ENCODE measurements at places on chromosomes 16 and 17.

DNA sequence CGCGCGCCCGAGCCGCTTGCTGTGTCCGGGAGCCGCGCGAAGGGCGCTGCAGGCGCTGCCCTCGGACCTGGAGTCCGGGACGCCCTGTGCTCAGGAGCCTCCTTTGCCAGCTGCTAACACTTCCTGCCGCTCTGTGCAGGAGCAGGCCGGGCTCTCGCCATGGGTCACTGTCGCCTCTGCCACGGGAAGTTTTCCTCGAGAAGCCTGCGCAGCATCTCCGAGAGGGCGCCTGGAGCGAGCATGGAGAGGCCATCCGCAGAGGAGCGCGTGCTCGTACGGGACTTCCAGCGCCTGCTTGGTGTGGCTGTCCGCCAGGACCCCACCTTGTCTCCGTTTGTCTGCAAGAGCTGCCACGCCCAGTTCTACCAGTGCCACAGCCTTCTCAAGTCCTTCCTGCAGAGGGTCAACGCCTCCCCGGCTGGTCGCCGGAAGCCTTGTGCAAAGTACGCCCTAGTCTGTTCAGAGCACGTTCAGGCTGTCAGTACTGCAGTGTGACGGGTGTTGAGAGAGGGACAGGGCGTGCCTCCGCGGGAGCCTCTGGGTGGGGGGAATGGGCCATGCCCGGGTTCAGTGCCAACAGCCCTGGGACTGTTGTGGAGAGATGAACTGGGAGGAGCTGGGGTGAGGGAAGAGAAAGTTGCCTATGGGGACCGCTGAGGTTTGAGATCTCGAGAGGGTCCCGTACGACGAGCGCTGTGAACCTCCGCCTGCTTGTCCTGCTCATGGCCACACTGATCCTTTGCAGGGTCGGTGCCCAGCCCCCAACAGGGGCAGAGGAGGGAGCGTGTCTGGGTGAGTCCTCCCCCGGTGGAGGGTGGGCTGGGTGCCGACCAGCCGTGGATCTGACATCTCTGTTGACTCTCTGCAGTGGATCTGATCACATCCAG lies 1.3 kb downstream of the ZNF276 start:
- no peak for DNase-seq

DNA sequence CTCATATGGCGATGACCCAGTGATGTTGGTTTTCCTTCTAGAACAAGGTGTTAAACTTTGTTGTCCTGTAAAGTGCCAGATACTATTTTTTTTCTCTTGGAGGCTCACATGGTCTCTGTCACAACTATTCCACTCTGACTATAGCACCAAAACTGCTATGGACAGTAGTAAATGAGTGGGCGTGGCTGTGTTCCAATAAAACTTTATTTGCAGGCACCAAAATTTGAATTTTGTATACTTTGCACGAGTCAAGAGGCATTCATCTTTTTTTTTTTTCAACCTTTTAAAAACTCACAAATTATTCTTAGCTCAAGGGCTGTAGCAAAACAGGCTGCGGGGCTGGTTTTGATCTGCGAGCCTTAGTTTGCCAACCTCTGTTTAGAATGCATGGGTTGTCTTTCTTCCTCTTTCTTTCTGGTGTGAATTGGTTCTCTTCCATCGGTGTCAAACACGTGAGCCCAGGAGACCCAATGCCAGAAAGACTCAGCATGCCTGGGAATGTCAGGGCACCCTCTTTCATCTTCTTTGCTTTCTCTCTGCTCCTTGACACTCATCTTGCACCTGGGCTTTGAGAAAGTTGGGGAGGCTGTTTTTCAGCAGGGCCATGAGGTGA lies 2.1 kb downstream of the SYT17 start:
- DNase-seq, result no peak

GRCh38 chr16:85901110-85901509 lies 2.1 kb downstream of the IRF8 start:
- DNase-seq, result no peak

DNA sequence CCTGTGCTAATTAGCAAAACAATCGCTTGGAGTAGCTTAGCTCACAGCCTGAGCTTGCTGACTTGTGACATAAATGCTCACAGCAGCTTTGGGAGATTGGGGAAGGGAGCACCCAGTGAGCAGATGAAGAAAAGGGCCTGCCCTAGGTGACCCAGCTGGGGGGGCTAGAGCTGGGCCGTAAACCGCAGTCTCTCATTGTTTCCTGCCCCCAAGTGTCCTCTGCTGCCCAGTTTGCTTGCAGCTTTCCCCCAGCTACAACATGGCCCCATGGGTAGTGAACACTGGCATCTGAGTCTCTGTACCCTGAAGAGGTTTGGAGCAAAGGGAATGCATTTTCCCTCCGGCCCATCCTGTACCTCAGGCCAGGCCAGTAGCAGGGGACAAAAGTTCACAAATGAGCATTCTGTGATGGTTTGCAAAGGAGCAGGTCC lies 349.4 kb downstream of the SLC39A11 start:
- no peak for DNase-seq

DNA sequence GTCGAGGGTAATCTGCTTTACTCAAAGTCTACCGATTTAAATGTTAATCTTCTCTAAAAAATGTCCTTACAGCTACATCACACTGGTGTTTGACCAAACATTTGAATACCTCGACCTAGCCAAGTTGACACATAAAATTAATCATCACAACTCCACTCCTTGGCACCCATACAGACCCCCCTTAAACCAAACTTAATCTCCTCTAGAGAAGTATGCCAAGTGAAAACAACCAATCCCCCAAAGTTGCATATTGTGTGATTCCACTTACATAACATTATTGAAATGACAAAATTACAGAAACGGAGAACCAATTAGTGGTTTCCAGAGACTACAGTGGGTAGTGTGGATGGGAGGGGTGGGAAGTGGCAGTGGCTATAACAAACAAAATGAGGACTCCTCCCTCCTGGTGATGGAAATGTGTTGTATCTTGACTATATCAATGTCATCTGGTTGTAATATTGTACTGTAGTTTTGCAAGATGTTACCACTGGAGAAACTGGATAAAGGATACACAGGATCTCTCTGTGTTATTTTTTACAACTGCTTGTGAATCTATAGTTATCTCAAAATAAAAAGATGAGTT lies 39.4 kb downstream of the CAPNS2 start:
- no peak for DNase-seq

- DNase-seq, result no peak
Measured at GRCh38 chr16:3999479-4000325, 116.5 kb downstream of the ADCY9 start.

DNA sequence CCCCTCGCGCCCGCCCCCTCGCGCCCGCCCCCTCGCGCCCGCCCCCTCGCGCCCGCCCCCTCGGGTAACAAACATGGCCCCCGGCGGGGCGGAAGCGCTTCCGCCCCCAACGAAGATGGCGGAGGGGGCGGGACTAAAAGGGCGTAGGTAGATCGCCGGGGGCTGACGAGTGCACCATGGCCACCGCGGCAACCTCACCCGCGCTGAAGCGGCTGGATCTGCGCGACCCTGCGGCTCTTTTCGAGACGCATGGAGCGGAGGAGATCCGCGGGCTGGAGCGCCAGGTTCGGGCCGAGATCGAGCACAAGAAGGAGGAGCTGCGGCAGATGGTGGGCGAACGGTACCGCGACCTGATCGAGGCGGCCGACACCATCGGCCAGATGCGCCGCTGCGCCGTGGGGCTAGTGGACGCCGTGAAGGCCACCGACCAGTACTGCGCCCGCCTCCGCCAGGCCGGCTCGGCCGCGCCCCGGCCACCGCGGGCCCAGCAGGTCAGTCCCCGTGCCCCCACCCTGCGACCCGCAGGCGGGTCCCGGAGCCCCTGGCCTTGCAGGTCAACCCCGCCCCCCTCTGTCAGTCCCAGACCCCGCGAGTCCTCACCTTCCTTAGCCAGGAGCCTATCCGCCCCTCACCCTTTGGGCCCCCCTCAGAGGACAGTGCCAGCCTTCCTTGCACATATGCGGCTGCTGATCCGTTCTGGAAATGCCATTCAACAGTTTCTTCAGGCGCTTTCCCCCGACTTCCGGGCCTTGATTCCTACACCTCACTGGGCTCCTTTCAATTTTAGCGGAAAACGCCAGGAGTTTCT lies at the start of gene COG1:
Gene COG1, plus strand, starts transcription at position 162 of the 808 bp plus-strand sequence. Its CDS starts 15 bp downstream, at position 177.
- DNase-seq, result peak; percentile 43

GRCh38 chr16:67562526-67562917 lies at the start of gene CTCF:
CTCF (plus strand) TSS chr16:67562526; CDS start chr16:67610833, 48,307 bp downstream.
- peak; percentile 28 for DNase-seq

DNA sequence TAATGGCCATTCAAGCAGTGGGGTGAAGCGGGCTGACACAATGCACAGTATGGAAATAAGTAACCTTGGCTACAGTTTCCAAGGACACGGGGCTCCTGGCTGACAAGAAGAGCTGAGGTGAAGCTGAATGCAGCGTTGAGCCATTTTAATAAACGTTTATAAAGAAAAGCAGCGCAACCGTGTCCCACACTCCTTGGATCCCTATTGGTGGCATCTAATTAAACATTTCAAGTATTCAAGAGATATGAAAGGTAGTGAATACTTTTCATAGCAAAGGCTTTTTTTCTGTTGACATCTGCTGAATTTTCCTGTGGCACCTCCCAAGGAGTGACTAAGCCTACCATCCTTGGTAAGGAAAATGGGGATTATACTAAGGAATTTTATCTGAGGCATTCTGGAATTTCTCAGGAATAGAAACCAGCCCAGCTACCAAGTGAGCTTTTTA lies 26.5 kb downstream of the DUSP14 start:
- DNase-seq, result no peak

GRCh38 chr17:55177855-55178217 lies 86.9 kb upstream of the HLF start:
- no peak for DNase-seq

DNA sequence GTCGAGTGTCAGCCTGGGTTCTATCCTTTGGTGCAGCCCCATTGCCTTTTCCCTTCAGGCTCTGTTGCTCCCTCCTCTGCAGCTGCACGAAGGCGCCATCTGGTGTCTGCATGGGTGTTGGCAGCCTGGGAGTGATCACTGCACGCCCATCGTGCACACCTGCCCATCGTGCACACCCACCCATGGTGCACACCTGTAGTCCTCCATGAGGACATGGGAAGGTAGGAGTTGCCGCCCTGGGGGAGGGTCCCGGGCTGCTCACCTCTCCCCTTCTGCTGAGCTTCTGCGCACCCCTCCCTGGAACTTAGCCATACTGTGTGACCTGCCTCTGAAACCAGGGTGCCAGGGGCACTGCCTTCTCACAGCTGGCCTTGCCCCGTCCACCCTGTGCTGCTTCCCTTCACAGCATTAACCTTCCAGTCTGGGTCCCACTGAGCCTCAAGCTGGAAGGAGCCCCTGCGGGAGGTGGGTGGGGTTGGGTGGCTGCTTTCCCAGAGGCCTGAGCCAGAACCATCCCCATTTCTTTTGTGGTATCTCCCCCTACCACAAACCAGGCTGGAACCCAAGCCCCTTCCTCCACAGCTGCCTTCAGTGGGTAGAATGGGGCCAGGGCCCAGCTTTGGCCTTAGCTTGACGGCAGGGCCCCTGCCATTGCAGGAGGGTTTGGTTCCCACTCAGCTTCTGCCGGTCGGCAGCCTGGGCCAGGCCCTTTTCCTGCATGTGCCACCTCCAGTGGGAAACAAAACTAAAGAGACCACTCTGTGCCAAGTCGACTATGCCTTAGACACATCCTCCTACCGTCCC lies 2.9 kb downstream of the CTRL start:
- no peak for DNase-seq

GRCh38 chr16:364595-365491 lies 5.5 kb downstream of the MRPL28 start:
- no peak for DNase-seq

DNA sequence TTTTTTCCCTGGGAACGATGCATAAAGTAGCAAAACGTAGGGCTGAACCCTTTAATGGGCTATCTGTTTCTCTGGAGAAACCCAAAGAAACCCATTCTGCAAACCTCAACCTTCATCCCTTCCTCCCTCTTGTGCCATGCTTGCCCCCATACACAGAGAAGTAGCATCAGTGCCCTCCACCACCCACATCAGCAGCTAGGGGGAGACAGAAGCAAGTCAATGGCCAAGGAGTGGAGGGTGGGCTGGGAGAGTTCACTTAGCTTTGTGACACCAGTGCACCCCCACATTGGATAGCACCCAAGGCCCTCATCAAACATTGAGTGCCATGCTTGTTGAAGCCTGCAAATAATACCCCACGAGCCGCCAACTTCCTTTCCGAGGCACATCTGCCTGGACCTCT lies 282.4 kb downstream of the ABCC12 start:
- DNase-seq, result no peak

DNA sequence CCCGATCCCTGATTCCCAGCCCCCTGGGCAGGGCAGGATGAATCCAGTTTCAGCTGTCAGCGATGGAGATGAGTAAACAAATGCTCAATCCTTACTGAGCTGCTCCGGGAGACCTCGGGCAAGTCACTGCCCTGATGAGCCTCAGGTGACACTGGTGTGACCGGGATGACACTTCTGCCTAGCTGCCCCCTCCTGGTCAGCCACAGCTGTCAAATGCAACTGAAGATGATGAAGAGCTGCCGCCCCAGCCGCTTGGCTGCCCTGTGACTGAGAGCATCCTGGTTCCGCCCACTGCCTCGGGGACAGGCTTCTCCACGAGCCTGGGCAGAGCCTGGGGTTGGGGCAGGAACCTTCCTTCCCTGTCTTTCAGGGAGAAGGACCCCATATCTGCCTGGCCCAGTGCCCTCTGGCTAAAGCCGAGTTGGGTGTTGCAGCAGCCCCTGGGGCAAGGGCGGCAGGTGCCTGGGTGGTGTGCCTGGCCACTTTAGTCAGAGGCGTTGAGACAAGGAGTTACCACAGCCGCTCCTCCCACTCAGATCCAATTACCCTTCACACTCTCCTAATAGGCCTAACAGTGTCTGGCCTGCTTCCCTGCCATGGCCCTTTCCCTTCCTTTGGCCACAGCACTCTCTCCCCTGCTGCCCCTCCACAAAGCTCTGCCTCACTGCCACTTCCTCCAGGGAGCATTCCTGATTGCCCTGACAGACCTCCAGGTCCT lies 5.5 kb downstream of the CCL17 start:
- no peak for DNase-seq

DNA sequence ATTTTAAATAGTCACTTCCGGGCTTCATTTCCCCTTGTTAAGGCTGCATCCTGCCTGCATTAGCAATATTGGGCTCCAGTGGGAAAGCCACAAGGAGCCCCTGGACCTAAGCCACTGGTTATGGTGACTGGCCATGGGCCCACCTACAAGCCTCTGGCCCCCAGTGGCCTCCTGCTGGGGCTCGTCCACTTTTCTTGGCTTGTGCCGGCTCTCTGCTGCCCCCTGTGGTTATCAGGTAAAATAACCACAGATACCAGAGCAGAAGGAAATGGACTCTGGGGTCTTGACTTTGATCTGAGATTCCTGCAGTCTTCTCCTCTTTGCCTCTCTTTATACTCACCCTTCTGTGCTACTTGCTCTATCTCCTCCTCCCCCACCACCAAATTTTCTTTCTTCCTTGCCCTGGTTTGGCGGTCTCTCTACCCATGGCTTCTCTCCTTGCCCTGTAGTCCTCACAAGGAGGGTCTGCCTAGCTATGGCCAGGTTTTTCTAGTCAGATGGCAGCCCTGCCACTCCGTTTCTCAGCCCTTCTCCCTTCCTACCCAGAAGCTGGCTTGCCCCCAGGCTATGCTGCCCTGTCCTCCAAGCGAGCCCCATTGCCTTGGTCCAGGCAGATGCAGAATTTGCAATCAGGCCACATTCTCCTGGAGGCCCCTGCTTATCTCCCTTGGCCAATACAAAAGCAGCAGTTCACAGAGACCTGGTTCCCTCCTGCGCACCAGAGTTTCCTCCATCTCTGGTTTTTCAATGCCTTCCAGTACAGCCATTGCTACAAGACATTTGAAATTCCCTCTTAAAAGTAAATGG lies 82.9 kb upstream of the RCVRN start:
- DNase-seq, result no peak

GRCh38 chr17:16345565-16345964 lies 7.7 kb downstream of the CENPV start:
- DNase-seq, result no peak
